ENCODE measurements at places on chromosomes 2 and 18.

DNA sequence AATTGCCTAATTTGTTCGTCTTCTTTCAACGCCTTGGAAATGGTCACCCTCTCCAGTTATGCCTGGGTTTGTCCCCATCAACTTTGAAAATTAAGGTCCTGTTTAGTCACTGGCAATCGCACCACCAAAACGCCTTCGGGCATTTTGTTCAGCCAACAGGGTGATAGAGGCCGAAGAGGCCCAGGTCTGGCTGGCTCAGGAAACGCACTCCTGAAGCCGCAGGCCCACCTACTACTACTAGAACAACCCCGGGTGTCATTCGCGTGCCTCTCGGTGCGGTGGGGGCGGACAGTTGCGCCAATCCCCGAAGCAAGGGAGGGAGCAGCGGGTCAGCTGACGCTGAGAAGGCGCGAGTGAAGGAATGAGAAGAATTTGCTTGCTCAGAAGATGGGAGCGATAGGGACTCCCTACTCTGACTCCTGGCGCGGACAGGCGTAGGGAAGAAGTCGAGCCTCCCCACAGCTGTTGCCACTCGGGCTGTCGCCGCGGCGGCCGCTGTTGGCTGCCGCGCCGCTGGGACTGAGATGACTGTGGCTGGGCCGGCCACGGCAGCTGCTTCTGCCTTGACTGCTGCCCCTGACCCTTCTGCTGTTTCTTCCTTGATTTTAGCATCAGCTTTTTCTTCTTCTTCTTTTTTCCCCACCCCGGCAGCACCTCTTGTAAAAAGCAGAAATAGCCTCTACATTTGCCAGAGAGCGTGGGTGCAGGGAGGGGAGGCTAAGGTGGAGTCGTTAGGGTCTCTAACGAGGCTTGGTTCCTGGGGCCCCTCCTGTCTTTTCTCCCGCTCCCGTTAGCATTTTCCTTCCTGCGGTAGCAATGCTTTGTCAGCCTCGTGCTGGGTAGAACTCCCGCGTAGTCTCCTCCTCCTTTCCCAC, 387.6 kb downstream of the FIGN start:
- DNase-seq = no peak

GRCh38 chr18:7890075-7890474, 323.0 kb downstream of the PTPRM start:
- DNase-seq = no peak

DNA sequence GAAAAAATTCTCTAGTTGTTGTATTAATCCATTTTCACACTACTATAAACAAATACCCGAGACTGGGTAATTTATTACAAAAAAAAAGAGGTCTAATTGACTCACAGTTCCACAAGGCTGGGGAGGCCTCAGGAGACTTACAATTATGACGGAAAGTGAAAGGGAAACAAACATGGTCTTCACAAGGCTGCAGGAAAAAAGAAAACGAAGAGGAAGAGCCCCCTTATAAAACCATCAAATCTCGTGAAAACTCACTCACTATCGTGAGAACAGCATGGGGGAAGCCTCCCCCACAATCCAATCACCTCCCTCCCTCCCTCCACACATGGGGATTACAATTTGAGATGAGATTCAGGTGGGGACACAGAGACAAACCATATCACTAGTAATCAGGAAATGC, 61.7 kb upstream of the SPTBN1 start:
- peak; percentile 38 for DNase-seq

- peak; percentile 13 for DNase-seq
Observed at GRCh38 chr18:47899107-47899840, 31.2 kb downstream of the SMAD2 start.

GRCh38 chr2:118643294-118643693, 204.2 kb downstream of the EN1 start:
- DNase-seq = no peak

- no peak for DNase-seq
Observed at GRCh38 chr18:60070631-60071030, 170.8 kb downstream of the PMAIP1 start.

GRCh38 chr2:124970030-124970429, 944.9 kb downstream of the CNTNAP5 start:
- DNase-seq = no peak

DNA sequence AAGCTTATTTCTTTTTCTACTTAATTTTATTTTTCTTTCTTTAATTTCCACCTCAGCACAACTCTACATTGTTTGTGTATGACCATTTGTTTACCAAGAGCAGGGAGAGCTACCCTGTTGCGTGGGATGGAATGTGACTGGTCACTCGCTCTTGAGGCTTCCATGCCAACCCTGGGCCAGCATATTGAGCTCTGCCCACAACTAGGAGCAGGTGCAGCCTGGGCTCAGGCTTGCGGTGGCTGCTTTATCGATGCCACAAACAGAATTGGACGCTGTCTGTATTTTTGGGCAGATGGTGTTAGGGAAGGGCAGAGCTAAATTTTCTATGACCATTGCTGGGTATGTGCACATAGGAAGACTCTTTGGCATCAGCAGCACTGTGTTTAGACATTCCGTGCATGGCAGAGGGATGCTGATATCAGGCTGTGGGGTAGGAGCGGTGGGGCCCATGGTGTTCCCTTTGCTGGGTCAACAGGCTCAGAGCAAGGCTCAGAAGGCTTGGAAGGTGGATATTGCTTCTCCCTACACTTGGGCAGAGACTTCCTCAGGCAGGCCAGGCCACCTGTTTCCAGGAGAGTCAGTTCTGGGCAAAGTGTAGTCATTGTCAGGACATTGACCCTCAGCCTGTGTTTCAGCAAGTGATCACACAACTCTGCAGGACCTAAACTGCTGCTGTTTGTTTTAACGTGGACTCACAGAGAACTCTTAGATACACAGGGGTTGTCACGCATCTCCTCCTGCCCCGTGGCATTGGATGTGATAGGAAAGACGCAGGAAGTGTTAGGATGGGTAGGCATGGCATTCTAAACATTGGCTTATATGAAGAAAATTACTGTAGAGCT, 40.2 kb downstream of the TMEM182 start:
- DNase-seq = no peak

DNA sequence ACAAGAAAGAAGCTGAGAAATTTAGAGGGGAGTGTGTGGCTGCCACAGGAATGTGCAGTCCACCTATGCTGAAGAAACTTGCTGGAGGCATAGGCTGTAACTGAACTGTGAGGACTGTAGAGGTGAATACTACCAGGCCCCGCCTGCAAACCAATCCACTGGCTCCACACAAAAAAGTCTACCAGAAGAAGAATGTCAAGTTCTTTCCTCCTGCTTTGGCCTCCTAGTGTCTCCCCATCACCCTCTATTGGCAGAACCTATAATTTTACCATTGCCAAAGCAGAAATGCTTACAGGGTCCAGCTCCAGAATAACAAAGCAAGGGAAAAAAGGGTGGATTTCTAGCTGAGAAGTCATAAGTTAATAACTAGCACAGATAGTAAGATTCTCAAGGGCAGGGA, 5.9 kb upstream of the ATP5MC3 start:
- no peak for DNase-seq

- peak; percentile 28 for DNase-seq
Observed at GRCh38 chr2:6111781-6112261, 419.6 kb downstream of the SOX11 start.

DNA sequence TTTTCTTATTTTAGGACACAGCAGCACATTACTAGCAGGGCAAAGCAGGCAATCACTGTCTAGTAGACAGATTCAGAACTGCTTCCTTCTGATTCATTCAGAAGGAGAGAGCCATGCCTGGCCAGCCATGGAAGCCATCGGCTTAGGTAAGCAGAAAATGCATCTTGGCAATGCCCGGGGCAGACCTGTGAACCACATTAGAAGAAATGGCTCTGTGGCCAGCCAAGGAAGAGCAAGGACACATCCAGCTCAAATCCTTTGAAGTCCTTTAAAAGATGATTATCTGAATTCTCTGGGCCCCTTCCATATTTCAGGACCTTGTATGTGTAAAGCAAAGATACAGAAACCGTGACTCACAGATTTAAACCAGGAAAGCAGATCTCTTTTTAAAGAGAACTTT, 227.4 kb downstream of the PID1 start:
- DNase-seq = no peak

GRCh38 chr2:20092226-20092900, 40.9 kb upstream of the LAPTM4A start:
- DNase-seq = no peak

DNA sequence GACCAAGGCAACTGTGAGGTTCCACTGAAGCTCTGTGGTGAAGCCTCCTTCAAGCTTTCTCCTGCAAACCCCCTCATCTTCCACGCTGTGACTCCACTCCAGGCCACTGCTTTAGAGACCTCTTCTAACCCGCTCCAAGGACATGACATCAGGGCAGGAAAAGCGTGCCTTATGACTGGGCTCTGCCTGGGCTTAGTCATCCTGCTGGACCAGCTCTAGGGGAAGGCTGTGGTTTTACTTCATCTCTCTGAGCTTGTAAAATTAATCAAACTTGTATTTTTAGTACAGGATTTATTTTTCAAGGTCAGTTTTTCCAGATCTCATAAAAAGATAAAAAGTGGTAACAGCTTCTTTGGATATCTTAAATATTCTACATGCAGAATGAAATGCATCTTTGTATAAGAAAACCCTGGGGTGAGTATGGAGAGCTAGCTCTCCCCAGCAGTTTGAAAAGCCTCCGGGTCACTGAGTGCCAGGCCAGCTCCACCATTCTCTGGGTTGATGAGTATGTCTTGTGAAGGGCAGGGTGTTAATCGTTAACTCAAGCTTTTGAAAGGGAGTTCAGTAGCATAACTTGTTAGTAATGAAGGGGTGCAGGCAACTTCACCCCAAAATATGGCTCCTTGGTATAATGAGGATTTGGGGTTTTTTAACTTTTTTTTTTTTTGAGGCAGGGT, 33.1 kb upstream of the YPEL5 start:
- DNase-seq = no peak

GRCh38 chr18:5294457-5295230, 882 bp downstream of the ZBTB14 start:
- DNase-seq = no peak

DNA sequence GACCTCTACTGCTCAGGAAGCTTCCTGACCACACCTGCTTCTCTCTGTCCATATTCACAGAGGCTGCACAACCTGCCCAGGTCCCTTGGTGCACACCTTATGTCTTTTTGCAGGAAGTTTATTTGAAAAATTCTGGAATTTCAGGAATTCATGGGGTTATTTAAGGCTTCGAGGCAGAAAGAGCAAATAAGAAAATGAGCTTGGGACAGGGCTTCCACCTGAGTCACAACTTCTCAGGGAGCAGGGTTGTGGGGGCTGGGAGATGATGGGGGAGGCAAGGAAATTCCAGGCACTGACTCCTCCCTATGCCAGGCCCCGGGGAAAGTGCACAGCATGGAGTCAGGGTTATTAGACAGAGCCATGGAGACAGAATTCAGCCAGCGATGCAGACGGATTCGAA, 57.7 kb downstream of the INHBB start:
- DNase-seq = no peak

- no peak for DNase-seq
Observed at GRCh38 chr2:68519236-68519635, 51.9 kb downstream of the APLF start.

DNA sequence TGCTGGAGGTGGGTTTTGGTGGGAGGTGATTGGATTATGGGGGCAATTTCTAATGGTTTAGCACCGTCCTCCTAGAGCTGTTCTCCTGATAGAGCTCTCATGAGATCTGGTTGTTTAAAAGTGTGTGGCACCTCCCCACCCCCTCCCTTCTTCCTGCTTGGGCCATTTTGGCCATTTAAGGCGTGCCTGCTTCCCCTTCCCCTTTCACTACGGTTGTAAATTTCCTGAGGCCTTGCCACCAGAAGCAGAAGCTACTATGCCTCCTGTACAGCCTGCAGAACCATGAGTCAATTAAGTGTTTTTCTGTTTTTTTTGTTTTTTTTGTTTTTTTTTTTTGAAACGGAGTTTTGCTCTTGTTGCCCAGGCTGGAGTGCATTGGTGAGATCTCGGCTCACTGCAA, 335.7 kb upstream of the HS6ST1 start:
- DNase-seq = no peak

DNA sequence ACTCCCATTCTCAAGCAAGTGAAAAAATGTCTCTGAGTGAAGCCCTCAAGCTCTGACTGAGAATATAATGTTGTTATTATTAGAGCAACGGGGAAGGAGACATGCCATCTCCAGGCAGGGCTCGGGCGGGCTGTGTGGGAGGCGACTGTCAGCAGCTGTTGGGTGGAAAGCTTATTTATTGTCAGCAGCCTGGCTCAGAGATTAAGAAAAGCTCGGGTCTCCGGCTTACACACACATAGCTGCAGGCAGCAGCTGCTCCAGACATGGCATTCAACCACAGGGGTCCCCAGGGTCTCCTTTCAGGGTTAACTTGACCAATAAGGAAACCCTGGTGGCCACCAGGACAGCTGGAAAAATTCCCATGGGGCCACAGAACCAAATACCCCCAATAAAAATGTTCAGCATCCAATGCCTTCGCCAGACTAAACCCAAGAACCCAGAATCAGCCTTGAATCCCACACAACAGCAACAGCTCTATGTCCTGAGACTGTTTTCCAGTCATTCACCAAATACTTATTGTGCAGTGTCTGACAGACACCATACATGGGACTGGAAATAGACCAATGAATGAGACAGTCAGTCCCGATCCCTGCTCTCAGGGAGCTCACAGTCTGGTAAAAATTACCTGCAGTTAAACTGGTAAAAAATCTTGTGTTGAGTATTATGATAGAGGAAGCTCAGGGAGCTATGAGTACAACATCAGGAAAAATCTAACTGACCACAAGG, 70.5 kb upstream of the RTN4 start:
- no peak for DNase-seq

GRCh38 chr2:190576573-190576972, 42.1 kb upstream of the NEMP2 start:
- no peak for DNase-seq

DNA sequence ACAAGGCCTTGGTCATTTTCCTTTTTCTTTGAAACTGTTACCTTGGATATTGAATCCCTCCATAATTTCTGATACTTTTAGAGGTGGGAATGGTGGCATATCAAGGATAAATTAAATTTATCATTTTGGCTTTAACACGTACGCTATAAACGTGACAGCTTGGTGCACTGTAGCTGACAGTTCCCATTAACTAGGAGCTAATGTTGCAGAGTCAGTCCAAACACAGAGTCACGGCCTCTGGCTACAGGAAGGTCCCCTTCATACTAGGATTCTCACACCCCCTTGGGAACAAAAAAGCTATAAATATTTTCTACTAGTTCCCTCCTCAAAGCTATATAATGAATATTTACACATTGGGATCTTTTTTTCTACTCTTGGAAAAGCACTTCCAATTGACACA, 17.7 kb upstream of the ERBB4 start:
- DNase-seq = no peak

All from NCI-H1436 (cell line).